ENCODE measurements at places on chromosomes 12 and 14. TPM values are rescaled to one million over a fixed set of nuclear protein-coding genes. Genes with fewer than 3 reads are reported as not detected.
A peak's percentile ranks its signal among the peaks of the same experiment; 100 is the strongest.

GRCh38 chr14:37325332-37325731, 127.6 kb downstream of the MIPOL1 start:
- DNase-seq = no peak

DNA sequence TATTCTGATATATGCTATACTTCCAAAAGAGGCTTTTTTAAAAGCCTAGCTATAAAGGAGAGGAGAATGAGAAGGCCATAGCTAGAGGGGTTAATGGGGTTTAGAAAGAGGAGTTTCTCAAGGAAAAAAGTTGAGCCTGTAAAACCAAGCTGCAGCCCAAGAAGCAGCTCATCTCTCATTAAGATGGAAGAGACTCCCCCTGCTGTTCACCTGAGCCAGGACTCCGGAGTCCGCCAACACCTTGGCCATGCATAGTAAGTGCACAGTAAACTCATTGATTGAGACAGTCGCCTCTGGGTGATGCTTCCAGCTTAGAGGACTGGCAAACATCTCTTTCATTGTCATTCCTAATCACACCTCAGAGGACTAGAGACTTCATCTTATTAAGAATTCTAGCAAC, 46.2 kb downstream of the ANO2 start:
- DNase-seq = no peak

GRCh38 chr12:2934371-2934770, 24.8 kb upstream of the TEAD4 start:
- DNase-seq = no peak

DNA sequence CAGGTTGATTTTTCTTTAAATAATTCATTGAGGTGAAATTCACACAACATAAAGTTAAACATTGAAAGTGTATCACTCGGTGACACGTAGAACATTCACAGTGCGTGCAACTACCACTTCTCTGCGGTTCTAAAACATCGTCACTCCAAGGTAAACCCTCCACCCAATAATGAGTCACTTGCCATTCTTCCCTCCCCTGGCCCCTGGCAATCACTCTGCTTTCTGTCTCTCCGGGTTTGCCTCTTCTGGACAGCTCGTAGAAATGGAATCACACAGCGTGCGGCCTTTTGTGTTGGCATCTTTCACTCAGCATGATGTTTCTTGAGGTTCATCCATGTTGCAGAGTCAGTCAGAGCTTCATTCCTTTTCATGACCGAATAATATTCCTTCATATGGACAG, 18.9 kb downstream of the FZD10 start:
- DNase-seq = no peak

DNA sequence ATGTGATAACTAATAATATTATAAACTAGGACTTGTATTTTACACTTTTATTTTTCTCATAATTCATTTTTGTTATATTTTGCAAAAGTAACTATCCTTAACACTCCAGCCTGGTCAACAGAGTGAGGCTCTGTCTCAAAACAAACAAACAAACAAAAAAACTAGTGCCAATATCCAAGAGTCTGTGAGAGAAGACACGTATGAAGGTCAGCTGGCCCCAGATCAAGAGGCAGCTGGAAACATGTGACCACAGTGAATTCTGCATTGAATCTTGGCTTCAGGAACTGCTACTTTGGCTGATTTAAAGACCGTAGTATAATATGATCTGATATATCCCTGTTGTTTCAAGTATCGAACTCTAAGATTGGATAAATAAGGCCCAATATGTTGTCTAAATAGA, 47.0 kb downstream of the ESR2 start:
- DNase-seq = no peak

SLC16A7 gene
- 17.1 TPM for total RNA-seq

- DNase-seq = peak; percentile 46
Measured at GRCh38 chr14:67411820-67412421, at the start of gene PLEK2. PLEK2 (minus strand) TSS chr14:67412165; CDS start chr14:67412059, 106 bp downstream.

DNA sequence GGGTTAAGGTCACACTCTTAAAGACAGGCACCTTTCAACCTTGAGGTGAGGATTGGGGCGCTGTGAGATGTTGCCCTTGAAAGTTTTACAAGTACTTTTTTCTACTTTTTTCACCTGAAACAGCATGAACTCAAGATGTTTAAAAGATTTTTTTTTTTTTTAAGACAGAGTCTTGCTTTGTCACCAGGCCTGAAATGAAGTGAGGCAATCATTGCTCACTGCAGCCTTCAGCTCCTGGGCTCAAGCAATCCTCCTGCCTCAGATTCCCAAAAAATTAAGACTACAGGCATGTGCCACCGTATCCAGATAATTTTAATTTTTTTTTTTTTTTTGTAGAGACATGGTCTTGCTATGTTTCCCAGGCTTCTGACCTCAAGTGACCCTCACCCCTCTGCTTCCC, 243.9 kb downstream of the DIO2 start:
- DNase-seq = no peak

All from ovary (tissue), 10 donors.